Globus pallidus (tissue), 1 donor: ENCODE measurements at places on chromosomes 5 and 9.

DNA sequence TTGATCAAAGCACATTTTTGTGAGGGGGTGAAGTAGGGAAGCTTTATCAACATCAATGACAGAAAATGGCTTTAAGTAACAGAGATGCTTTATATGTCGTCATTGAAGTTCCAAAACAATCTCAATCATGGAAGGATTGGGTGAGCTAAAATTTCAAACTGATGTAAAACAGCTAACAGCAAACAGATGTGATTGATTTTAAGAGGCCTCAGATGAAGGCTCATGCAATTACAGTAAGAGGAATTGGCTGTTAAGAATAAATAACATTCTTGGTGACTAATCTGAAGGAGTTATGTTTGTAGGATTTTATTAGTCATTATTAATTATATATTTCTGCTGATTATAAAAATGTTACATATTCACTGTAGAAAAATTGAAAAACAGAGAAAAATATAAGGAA, 63.5 kb upstream of the PUM3 start:
- no peak for DNase-seq

GRCh38 chr5:72552041-72552557, 44.9 kb upstream of the ZNF366 start:
- no peak for DNase-seq

GRCh38 chr9:77983320-77983662, 48.3 kb downstream of the GNAQ start:
- no peak for DNase-seq

DNA sequence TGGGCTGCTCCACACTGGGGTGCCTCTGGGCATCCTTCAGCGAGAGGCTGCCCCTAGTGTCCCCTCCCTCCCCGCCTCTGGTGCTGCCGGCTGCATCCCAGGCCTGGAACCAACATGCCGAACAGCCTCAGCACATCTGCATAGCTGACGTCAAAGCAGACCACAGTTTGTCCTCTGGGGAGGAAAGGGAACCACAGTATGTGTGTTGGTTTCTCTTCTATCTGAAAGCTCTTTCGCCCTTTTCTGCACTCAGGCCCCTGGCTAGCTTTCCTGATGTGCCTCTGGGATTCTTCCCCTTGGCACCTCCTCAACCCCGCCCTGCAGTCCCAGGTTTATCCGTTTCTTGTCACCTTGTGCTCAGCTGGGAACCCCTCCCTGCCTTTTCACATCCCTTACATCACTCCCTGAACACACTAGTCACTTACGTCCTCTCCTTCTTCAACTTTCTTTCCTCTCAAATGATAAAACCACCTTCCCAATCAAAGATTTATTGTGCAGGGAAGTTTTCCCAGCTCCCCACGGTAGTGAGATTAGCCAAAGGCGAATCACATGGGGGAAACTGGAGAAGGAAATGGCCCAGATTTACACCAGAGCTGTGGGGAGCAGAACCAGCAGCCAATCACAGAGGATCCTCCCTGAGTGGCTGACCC, 35.5 kb upstream of the B4GALT1 start:
- no peak for DNase-seq

DNA sequence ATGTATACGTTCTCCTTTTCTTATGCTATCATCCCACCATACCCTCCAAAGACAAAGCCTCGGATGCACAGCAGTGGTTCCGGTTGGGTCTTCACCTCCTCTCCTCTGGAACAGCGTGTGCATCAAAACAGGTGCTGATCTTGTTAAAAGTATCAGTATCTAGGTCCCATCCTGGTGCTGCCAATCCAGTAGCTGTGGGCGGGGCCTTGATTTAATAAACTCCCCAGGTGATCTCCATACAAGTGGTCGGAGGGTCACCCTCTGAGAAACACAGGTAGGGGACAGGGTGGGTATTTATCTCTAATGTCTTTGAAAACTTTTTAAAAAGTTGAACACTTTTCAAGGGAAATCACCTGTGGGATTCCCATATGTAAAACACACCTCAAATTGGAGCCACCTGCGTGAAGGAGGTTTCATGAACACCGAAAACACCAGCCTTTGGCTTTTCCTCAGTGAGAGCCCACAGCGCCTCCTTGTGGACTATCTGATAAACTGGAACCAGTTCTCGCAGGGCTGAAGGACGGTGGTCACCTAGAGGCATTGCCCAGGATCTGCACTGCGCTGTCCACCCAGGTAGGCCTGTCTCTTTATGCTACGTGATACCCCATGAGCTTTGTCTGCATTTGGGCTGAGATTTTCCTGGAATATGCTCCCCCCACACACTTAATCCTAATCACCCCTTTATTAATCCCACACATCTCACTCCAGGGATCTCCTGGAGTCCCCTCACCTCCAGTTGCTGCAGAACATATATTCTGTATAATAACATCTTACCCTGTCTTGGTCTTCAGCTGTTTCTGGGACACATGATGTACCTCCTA, 80.5 kb upstream of the EPB41L4B start:
- peak; percentile 3 for DNase-seq

- no peak for DNase-seq
Observed at GRCh38 chr5:93616538-93617174, 33.6 kb downstream of the NR2F1 start.

DNA sequence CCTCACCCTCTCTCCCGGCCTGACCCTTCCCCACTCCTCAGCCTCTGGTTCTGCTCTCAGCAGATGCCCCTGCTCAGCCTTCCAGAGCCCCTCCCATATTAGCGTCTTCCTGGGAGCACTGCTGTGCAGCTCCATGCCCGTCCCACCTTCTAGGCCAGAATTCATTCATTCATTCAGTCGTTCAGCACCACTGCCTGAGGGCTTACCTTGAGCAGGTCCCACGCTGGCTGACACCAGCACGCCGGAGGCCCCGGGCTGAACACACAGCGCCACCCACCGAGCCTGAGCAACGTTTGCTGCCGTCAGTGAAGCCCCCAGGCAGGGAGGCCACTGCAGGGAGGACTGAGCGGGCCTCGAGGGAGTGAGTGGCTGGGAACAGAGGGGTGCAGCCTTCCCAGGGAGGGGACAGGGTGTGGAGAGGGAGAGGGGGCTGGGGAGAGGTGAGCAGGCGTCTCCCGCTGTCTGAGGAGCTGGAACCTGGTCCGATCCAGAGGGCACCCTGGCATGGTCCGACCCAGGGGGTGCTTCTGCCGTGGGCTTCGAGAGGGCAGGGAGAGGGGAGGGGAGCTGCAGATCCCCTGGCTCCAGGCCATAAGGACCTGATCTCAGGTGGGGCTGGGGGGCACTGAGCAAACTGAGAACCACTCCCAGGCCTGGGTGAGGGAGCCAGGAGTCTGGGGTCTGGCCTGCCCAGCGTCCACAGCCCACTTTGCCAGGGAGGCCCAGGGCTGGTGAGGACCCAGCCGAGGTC, 98.8 kb upstream of the RAPGEF1 start:
- DNase-seq, result no peak

DNA sequence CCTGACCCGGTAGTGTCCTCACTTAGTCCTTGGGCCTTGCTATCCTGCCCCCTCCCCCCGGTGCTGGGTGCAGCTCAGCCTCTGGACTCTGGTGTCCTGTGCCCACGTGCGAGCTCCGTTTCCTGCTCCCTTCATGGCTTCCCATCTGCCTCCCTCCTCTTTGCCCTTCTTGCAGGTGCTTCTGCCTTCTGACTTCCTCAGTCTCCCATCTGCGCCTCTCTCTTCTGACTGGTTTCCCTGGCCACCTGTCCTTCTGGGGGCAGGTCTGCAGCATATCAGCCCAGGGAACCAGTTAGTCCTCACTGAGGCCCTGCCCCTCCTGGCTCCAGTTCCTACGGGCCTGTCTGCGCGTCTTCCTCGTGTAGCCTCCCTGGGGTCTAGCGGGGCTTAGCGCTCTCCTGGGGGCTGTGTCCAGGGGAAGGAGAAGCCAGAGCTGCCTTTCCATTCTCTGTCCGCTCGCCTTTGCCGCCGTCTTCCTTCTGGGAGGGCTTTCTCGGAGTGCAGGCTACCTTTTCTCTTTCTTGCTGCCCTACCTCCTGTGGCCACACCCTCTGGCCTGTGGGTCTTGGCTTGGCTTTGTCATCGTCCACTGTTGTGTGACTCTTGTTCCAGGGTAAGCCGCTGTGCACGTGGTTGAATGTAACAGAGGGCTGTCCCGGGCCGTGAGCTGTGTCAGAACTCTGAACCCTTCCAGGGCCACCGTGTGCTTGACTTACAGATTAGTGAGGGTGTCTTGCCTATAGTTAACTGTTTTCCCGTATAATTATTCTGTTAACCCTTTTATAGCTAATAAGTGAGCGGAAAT, 51.8 kb downstream of the EHMT1 start:
- DNase-seq, result no peak

DNA sequence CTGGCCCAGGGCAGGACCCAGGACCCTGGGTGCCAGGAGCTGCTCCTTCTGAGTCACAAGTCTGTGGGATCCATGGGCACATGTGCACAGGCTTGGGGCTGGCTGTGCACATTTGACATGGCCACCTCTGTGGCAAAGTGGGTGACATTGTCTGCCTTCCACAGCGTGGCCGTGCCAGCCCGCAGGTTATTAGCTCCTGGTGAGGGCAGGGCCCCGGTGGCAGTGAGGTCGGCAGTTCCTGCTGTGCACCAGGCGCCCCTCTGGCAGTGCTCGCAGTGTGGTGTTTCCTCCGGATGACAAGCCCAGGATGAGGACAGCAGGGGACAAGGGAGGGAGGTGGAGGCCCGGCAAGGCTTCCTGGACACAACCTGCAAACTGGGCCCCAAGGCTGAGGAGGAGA, 60.5 kb downstream of the OLFM1 start:
- no peak for DNase-seq

- DNase-seq, result no peak
Observed at GRCh38 chr5:172906436-172906835, 52.8 kb upstream of the RPL26L1 start.

DNA sequence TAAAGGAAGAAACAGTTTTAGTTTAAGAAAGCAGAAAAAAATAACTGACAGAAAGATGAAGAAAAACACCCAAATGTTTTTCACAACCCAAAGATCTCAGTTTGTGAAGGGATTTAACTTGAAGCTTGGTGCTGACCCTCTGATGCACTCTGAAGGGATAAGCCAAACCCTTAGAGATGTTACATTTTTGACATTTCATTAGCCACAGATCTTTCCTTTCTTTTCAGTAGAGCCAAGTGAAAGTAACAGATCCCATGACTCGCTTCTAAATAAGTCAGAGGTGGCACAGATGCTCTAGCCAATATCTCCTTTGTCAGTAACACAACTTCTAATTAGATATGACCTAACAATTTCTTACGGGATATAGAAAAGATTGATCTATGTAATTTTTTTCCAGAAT, 394.5 kb upstream of the EDIL3 start:
- peak; percentile 8 for DNase-seq

DNA sequence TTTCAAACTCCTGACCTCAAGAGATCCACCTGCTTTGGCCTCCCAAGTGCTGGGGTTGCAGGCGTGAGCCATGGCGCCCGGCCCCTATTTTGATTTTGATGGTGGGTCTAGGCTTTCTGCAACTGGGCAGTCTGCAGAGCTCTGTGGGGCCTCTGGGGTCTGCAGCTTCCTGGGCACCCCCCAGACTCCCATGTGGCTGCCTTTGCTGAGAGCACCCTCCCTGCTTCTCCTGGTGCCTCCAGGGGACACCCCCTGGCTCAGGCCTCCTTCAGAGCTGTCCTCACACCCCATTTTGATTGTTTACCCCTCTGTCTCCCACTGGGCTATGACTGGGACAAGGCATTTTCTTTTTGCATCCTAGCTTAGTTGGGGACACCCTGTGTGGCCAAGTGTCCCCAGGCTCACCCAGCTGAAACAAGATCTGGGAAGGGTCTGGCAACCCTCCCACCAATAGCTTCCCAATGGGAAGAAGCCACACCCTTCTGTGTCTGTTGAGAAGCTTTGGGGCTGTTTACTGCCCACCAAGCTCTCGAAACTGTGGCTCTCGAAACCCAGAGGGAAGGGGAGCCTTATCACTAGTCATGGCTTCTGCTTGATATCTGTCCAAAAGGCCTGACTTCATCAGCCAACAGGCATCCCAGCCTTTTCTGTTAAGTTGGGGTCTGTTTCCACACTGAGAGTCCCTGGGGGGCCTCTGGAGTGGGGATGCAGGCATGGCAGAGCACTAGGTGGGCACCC, 204.4 kb upstream of the IER5L start:
- no peak for DNase-seq

DNA sequence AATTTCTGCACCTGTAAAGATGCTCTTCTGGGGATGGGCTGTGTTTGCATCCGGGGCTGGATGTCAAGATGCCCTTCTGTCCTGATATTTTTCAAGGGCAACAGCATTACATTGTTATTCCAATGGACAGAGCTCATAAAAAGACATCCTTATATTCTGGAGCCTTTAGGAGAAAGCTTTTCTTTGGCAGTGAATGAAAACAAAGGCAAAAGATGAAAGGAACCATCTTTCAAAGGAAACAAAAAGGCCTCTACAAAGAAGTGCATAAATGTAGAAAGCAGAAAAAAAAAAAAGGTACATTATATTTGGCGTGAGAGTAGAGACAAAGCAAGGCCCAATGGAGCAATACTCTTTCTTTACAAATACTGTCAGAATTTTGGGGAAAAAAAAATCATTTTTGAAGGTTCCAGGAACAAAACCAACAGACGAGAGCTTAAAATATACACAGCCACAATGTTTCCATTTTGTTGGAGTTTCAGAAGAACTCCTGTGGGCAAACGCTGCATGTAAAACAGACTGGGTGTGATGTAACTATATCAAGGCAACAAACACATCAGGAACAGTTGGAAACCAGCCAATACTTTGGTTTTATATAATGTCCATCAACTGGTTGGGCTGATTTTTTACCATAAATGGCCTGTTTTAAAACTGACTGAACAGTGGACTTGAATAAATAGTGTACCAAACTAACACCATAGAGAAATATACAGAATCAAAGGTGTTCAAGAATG, 885.6 kb upstream of the DMAC1 start:
- no peak for DNase-seq
